ENCODE measurements at places on chromosomes 12 and 14.

GRCh38 chr14:68377006-68377405 lies 415.9 kb downstream of the ZFP36L1 start:
- DNase-seq: no peak

DNA sequence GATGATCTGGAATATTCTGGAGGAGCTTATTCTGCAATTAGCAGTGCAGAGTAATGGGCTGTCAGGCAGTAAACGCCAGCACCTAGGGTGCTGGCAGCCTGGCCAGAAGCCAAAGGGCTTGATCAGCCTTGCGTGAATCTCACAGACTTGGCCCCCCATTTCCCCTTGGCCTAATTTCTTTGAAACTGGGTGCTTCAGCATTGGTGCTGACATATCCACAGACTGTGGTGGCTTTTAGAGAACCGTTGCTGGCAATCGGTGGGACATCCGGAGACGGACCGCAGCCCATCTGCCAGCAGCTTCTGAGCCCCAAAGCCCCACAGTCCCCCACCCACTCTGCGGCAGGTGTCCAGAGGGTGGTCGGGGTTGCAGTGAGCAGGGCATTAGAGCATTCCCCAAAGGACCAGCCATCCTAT lies 157.1 kb downstream of the CALM1 start:
- DNase-seq: peak; percentile 53

- no peak for DNase-seq
Measured at GRCh38 chr14:24879661-24880386, 170.1 kb downstream of the STXBP6 start.

DNA sequence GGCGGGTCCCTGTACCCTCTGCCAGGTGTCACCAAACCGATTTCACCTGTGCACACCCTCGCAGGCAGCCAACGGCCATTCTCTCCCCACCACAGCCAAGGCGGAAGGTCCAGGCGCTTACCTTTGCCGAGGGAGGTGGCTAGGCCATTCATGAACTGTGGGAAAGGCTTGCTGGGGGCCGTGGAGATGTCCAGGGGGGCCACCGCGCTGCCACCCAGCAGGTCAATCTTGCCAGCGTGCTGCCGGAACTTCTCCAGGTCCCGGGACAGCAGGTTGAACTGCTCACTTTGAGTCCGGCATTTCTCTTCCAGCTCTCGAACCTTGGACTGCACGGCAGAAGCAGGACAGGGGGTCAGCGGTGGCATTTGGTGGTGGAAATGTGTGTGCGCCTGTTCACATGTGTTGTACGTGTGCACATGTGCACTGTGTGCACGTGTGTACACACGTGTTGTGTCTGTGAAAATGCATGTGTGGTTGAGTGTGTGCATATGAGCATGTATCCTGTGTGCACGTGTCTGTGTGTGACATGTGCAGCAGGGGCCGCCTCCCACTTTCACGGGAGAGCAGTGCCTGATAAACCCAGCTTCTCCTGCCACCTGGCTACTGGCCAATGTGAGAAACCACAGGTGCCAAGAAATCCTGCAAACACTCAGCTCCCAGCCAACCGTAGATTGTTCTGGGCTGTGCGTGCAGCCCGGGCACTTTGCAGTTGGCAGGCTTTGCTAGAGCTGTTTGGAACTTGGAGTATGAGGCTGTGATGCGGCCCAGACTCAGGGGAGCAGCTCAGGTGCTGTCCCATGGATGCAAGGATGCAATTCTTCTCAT lies 118.9 kb downstream of the PIWIL1 start:
- DNase-seq: no peak

GRCh38 chr14:59632381-59632780 lies 55.8 kb upstream of the CCDC175 start:
- DNase-seq: no peak

- DNase-seq: no peak
Measured at GRCh38 chr14:37340353-37340752, 142.6 kb downstream of the MIPOL1 start.

GRCh38 chr12:30015631-30016337 lies 232.0 kb upstream of the TMTC1 start:
- DNase-seq: no peak

GRCh38 chr14:61659582-61659981 lies 35.7 kb upstream of the HIF1A start:
- DNase-seq: no peak

- no peak for DNase-seq
Measured at GRCh38 chr12:89838833-89839232, 130.2 kb upstream of the ATP2B1 start.

- DNase-seq: no peak
Measured at GRCh38 chr14:54877703-54878021, 25.0 kb downstream of the GCH1 start.

DNA sequence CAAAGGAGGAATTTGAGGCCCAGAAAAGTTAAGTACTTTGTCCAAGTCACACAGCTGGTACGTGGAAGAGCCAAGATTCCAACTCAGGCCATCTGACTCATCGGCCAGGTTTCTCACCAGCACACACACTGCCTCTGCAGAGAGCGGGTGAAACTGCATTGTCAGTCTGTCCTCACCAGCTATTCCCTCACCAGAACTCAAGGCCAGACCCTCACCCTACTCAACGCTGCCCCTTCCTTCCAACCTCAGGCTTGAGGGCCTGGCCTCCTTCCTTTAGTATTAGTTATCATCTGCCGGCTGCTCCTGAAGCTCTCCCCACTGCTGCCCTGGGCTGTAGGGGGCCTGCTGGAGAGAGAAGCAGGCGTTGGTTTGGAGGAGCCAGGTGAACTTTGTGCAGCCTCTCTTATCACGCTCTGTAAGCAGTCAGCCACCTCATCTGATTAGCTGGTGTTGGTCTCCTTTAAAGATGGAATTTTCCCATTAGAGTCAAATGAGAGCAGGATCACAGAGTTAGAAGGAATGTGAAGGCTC lies 16.6 kb upstream of the PLEK2 start:
- no peak for DNase-seq

GRCh38 chr14:98633380-98633779 lies 638.6 kb downstream of the BCL11B start:
- no peak for DNase-seq

DNA sequence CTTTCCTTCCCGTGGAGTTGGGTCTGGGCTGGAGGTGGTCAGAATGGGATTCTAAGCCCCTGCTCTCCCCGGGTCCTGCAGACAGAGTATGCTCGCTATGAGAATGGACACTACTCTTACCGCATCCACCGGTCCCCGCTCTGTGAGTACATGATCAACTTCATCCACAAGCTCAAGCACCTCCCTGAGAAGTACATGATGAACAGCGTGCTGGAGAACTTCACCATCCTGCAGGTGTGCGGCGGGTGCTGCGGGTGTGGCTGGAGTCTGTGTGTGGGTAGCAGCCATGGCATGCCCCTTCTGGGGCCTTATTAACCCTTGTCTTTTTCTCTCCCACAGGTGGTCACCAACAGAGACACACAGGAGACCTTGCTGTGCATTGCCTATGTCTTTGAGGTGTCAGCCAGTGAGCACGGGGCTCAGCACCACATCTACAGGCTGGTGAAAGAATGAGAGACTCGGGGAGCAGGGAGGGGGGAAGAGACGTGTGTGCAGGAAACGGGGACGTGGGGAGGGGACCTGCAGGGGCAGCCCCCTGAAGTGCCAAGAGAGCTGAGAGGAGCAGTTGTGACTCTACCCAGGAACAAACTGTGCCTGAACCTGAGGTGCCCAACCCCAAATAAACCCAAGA lies 37.0 kb upstream of the TSPAN9 start:
- DNase-seq: no peak

- DNase-seq: no peak
Measured at GRCh38 chr14:59301354-59301753, 112.9 kb downstream of the DAAM1 start.

DNA sequence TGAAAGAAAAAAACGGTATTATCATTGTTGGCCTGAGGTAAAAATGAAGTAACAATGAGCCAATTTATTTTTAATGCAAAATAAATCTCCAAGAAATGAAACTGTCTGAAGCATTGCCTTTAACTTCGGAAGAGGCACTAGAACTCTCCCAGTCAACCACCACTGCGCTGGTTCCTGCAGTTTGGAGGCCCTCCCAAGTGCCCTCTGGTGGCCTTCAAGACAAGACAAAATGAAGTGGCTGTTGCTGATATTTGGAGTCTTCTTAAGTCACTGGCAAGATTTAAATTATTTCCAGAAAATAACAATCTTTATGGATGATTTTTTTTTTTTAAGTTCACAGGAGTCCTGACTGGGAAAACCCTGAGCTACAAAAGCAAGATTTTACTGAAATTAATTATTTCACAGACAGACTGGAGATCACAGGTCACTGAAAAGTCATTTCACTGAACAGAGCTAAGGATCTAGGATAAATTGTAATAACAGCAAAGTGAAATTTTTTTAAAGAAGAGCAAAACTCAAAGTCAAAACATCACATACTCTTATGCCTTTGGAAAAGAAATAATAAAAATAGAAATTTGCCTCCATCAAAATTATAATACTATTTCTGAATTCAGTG lies 58.2 kb downstream of the DICER1 start:
- DNase-seq: no peak

- DNase-seq: no peak
Measured at GRCh38 chr12:75825686-75826085, 205.9 kb downstream of the PHLDA1 start.

- DNase-seq: no peak
Measured at GRCh38 chr12:13472690-13473089, 276.2 kb downstream of the EMP1 start.

Data from D721Med (cell line).